Tibial nerve (tissue), 4 donors: ENCODE measurements at places on chromosomes 16 and 17. TPM values are rescaled to one million over a fixed set of nuclear protein-coding genes. Genes with fewer than 3 reads are reported as not detected.
A peak's percentile ranks its signal among the peaks of the same experiment; 100 is the strongest.

Gene NR1D1
- total RNA-seq, result 18.6 TPM

Gene ABCA6
- total RNA-seq, result 267 TPM

Gene C16orf46
- not detected for total RNA-seq

Gene TAT
- not detected for total RNA-seq

Gene GDPD3
- 4.1 TPM for total RNA-seq

Gene CRYBA1
- not detected for total RNA-seq

Gene NEUROD2
- not detected for total RNA-seq

Gene PPY
- total RNA-seq, result not detected

Gene FBXO39
- total RNA-seq, result not detected

Gene TEKT1
- total RNA-seq, result not detected

GRCh38 chr16:80457871-80458270, 82.9 kb upstream of the DYNLRB2 start:
- H3K27ac ChIP-seq, result no peak overlapping the region
- no peaks in the 10 kb centered on the region for H3K27me3 ChIP-seq
- no peak for DNase-seq
- H3K4me1 ChIP-seq, result no peaks in the 10 kb centered on the region
- no peak overlapping the region for H3K4me3 ChIP-seq

DNA sequence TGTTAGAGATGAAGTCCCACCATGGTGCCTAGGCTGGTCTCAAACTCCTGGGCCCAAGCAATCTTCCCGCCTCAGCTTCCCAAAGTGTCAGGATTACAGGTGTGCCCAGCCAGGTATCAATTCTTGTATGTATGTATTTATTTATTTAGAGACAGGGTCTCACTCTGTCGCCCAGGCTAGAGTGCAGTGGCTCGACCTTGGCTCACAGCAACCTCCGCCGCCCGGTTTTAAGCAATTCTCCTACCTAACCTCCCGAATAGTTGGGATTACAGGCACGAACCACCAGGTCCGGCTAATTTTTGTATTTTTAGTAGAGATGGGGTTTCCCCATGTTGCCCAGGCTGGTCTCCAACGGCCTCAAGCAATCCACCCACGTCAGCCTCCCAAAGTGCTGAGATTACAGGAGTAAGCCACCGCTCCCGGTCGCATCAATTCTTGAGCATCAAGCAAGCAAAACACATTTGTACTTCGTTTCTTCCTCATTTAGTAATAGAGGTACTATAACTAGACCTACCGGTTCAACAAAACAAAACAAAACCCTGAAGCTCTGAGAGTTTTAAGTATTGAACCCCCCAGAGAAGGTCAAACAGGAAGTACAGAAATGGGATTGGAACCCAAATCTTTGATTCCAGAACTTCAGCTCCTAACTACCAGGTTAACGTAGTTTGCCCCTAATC, 1.0 kb upstream of the ZNF500 start:
- H3K36me3 ChIP-seq, result no peaks in the 10 kb centered on the region
- peaks cover 24% of the 10 kb centered on the region for H3K4me1 ChIP-seq
- peak overlapping the region; percentile 60 for H3K4me3 ChIP-seq
- H3K27me3 ChIP-seq, result no peaks in the 10 kb centered on the region

DNA sequence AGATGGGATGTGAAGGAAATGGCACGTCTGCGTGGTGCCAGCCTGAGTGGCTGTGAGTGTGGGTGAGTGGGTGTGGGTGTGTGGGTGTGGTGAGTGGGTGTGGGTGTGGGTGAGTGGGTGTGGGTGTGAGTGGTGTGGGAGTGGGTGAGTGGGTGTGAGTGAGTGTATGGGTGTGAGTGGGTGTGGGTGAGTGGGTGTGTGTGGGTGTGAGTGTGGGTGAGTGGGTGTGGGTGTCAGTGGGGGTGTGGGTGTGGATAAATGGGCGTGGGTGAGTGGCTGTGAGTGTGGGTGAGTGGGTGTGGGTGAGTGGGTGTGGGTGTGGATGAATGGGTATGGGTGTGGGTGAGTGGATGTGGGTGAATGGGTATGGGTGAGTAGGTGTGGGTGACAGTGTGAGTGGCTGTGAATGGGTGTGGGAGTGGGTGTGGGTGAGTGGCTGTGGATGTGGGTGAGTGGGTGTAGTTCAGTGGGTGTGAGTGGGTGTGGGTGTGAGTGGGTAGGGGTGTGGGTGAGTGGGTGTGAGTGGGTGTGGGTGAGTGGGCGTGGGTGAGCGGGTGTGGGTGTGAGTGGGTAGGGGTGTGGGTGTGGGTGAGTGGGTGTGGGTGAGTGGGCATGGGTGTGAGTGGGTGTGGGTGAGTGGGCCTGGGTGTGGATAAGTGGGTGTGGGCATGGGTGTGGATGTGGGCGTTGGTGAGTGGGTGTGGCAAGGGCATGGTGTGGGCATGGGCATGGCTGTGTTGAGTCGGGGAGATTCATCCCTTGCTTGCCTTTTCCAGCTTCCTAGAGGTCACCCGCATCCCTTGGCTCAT, 80.8 kb downstream of the ZDHHC7 start:
- H3K27me3 ChIP-seq, result no peaks in the 10 kb centered on the region
- no peak overlapping the region for H3K4me3 ChIP-seq
- no peaks in the 10 kb centered on the region for H3K36me3 ChIP-seq
- peaks cover 61% of the 10 kb centered on the region for H3K4me1 ChIP-seq

DNA sequence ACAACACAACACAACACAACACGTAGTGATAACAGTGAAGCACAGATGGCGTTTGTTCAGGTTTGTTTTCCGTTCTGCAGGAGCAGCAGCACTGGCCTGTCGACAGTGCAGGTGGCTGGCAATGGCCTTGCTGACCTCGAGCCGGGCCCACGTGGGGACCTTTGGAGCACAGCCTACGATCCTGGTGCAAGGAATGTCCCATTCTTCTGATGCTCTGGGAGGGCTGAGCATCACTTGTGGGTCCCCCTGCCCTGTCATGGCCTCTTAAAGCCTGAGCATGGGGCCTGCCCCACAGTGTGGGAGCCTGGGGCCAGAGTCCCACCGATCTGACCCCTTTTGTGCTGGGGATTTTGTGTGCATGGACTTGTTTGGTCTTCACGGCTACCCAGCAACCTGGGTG, 6.8 kb downstream of the MAP2K3 start:
- no peaks in the 10 kb centered on the region for H3K27me3 ChIP-seq
- DNase-seq, result no peak
- no peak overlapping the region for H3K27ac ChIP-seq
- no peak overlapping the region for H3K4me3 ChIP-seq

DNA sequence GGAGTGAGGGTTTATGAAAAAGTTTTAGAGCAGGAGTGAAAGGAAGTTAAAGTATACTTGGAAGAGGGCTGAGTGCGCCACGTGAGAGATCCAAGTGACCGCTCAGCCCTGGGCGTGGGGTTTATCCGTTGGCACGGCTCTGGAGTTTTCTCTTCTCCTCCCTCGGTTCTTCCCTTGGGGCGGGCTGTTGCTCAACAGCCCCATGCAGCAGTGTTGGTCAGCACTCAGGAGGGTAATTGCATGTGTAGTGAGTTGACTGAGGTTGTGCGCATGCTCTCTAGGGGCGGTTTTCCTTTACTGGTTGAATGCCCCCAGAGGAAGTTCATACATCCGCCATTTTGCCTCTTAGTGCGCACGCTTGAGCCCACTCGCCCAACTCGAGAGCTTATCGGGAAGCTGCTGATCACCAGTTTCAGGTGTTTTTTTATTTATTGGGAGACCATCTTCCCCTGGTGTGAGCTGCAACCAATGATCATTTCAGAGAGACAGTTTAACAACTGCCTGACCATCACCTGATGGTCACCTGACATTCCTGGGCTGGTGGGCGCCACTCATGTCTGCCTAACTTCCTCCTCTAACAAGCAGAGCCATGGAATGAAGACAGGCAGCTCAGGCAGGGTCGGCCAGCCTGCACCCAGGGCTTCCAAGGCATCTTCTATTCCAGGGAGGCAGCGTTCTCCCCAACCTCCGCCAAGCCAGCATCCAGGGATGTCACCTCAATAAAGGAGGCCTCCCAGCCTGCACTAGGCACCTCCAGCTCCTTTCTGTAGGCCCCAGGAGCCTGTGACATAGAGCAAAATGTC, 41.3 kb upstream of the DNAH17 start:
- H3K4me1 ChIP-seq, result no peaks in the 10 kb centered on the region
- DNase-seq, result no peak

GRCh38 chr16:17389384-17389783, 81.4 kb downstream of the XYLT1 start:
- no peak overlapping the region for H3K27ac ChIP-seq
- no peak overlapping the region for H3K4me3 ChIP-seq
- peaks cover 18% of the 10 kb centered on the region for H3K4me1 ChIP-seq
- H3K36me3 ChIP-seq, result no peaks in the 10 kb centered on the region
- no peaks in the 10 kb centered on the region for H3K27me3 ChIP-seq

DNA sequence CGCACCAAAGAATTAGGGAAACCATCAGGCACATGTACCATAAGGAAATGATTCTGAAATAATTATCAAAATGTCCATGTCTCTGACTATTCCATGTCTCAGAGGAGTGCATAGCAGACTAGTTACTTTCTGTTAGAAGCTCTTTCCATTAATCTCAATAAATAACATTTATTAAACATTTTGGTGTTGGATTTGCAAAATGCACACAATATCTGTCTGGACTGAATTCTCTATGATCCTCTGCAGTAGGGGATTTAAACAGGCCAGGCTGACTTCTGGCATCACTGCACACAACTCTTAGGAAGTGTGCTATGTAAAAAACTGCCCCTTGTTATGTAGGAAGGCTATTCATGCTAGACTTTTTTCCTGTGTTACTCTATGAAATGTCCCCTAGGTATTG, 283.3 kb upstream of the CDH5 start:
- H3K4me3 ChIP-seq, result no peak overlapping the region
- no peaks in the 10 kb centered on the region for H3K4me1 ChIP-seq
- H3K36me3 ChIP-seq, result no peaks in the 10 kb centered on the region
- no peaks in the 10 kb centered on the region for H3K27me3 ChIP-seq
- DNase-seq, result no peak
- H3K27ac ChIP-seq, result no peak overlapping the region

- no peak overlapping the region for H3K27ac ChIP-seq
- H3K4me1 ChIP-seq, result no peaks in the 10 kb centered on the region
- no peaks in the 10 kb centered on the region for H3K36me3 ChIP-seq
- H3K4me3 ChIP-seq, result no peak overlapping the region
- H3K27me3 ChIP-seq, result no peaks in the 10 kb centered on the region
Measured at GRCh38 chr17:81251094-81251708, 12.1 kb downstream of the NDUFAF8 start.

- no peaks in the 10 kb centered on the region for H3K27me3 ChIP-seq
- H3K36me3 ChIP-seq, result no peaks in the 10 kb centered on the region
- H3K4me1 ChIP-seq, result no peaks in the 10 kb centered on the region
- no peak for DNase-seq
- H3K4me3 ChIP-seq, result no peak overlapping the region
- H3K27ac ChIP-seq, result no peak overlapping the region
Measured at GRCh38 chr16:46736695-46737094, 11.4 kb downstream of the MYLK3 start.

- DNase-seq, result no peak
- peaks cover 5% of the 10 kb centered on the region for H3K27me3 ChIP-seq
Measured at GRCh38 chr17:3977387-3977786, 13.2 kb upstream of the ATP2A3 start.

DNA sequence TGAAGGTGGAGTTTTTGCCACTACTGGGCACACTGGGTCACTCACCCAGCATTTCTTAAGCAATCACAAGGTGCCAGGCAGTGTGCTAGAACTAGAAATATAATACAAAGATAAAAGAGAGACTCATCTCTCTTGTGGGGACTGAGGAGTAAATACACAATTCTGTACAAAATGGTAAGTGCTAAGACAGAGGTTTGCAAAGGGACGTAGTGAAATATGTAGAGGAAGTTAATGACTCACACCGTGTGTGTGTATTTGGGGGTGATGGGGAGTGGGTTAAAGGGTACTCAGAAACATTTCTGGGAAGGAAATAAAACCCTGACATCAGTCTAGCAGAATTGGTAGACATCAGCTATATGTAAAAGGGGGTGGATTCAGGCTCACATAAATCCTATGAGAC, 389.3 kb downstream of the CA10 start:
- no peaks in the 10 kb centered on the region for H3K36me3 ChIP-seq
- H3K4me1 ChIP-seq, result no peaks in the 10 kb centered on the region
- H3K27ac ChIP-seq, result no peak overlapping the region
- no peak for DNase-seq
- H3K27me3 ChIP-seq, result no peaks in the 10 kb centered on the region

- no peaks in the 10 kb centered on the region for H3K27me3 ChIP-seq
- peaks cover 12% of the 10 kb centered on the region for H3K36me3 ChIP-seq
- no peaks in the 10 kb centered on the region for H3K4me1 ChIP-seq
- no peak for DNase-seq
- H3K4me3 ChIP-seq, result no peak overlapping the region
- no peak overlapping the region for H3K27ac ChIP-seq
Measured at GRCh38 chr16:19242987-19243575, 42.5 kb upstream of the CLEC19A start.

GRCh38 chr16:10154389-10154788, 27.8 kb downstream of the GRIN2A start:
- H3K27me3 ChIP-seq, result no peaks in the 10 kb centered on the region
- no peak for DNase-seq
- H3K36me3 ChIP-seq, result no peaks in the 10 kb centered on the region
- H3K4me1 ChIP-seq, result no peaks in the 10 kb centered on the region
- no peak overlapping the region for H3K4me3 ChIP-seq
- H3K27ac ChIP-seq, result no peak overlapping the region

GRCh38 chr17:71937914-71938313, 182.9 kb upstream of the SOX9 start:
- no peaks in the 10 kb centered on the region for H3K27me3 ChIP-seq
- no peak overlapping the region for H3K27ac ChIP-seq
- H3K4me3 ChIP-seq, result no peak overlapping the region
- no peaks in the 10 kb centered on the region for H3K4me1 ChIP-seq

DNA sequence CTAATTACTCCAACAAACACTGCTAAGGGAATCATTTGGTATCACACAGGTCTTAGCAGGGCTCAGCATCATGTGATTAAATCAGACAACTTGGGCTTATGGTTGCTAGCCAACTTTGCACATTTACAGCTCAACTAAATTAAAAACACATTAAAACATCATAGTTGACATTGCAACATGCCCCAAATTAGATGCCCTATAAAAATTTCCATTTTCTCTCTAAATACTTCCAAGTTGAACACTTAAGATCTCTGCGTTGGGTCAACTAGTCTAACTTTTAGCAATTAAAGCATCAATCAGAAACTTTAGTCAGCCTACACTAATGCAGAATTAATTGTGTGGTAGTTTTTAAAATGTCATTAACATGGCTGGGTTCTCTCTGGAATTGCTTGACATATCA, 12.1 kb downstream of the DNAJC7 start:
- H3K4me1 ChIP-seq, result peaks cover 40% of the 10 kb centered on the region
- no peak for DNase-seq
- H3K36me3 ChIP-seq, result peaks cover 12% of the 10 kb centered on the region
- H3K27ac ChIP-seq, result peak overlapping the region; percentile 84
- no peaks in the 10 kb centered on the region for H3K27me3 ChIP-seq
- H3K4me3 ChIP-seq, result no peak overlapping the region

DNA sequence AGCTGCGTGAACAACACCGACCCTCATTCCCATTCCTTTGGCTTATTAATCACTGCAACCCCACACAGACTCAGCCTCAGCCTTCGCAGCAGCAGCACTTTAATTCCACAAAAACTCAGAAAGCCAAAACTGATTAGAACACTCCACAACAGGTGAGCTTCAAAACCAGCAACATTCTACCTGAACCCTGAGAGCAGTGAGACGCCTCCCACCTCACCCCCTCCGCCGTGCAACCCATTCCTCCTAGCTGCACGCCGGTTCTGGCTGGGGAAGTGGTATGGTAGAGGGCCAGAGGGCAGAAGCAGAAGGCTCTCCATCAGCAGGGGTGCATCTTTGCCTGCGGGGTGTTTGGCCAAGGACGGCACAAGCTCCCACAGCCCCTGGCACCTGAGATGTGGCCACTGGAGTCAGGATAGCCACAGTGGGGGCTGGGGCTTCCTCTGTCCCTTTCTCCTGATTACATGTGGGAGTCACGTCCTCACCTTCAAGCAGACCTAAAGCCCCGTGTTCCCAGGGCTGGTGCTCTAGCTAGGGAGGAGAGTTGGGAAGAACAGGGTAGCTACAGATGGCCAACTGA, 1.6 kb downstream of the BORCS6 start:
- H3K36me3 ChIP-seq, result no peaks in the 10 kb centered on the region
- no peaks in the 10 kb centered on the region for H3K4me1 ChIP-seq
- no peaks in the 10 kb centered on the region for H3K27me3 ChIP-seq
- no peak for DNase-seq
- H3K4me3 ChIP-seq, result peak overlapping the region; percentile 65
